NCI-H2081 (cell line): ENCODE measurements at places on chromosomes 6 and 20.

DNA sequence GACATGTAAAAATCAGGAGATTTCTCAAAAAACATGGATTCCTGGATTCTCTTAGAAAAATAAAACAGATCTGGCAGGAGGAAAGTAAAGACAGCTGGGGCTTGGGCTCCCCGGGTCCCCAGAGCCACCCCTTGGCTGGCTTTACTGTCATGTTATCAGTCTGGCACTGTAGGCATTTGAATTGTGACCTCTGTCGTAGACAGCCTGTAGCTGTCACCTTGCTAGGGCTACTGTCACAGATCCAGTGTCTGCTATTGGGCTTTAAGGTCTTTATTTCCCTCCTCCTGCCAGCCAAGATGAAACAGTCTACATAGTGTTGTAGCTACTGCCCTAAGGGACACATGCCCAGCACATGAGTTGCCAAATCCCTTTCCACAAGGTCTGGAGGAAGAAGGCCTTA is 37.5 kb downstream of the ABRACL start:
- no peak for DNase-seq

DNA sequence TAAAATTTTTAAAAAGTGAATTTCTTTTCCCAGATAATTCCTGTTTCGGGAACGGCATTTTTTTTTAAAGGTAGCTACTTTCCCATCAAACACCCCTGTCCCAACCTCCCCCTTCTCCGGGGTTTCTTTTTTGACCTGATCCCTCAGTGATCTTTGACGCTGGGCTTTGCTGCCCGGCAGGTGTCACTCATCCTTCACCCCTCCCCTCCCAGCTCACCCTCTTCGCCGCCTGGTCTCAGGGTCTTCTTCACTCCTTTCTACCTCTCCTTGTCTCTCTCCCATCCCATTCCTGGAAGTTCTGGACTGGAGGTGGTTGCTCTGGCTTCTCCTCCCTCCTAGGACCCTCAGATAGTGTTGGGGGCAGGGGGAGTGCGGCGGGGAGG is 329 bp upstream of the GPR6 start:
- no peak for DNase-seq

DNA sequence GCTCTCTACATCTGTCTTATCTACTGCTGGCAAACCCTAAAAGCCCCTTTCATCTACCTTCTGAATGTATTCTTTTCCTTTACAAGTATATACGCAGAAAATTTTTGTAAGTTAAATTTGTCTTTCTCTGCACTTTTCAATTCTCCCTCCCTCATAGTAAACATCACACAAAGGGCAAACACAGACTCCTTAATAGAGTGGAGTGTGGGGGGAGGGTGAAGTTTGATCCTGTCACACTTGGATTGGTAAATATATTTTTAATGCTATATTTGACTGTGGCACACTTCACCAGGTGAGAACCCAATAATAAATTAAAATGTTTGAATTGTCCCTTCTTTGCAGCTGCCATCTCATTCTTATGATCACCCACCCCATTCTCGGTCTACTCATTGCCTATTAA is 33.2 kb upstream of the PAQR8 start:
- peak; percentile 67 for DNase-seq

- peak; percentile 34 for DNase-seq
These were observed 132.3 kb downstream of the ISM1 start for GRCh38 chr20:13353261-13353945.

DNA sequence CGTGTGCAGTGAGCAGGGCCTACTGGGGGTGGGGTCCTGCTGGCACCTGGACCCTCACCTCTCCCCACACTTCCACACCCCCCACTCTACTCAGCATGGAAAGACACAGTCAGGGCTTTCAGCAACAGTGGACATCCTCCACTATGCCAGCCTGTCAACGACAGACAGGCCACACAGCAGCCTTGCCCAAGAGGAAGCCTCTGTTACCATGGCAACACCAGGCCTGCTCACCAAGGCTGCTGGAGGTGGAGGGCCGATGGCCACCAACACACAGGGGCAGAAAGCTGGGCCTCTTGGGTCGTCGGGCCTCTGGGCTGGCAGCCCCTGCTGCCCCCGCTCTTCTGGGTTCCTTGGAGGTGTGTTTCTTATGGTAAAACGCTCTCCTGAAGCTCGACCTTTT is 13.6 kb downstream of the BNIP5 start:
- DNase-seq = no peak

- DNase-seq = no peak
These were observed 2.0 kb downstream of the MAN1A1 start for GRCh38 chr6:119347466-119348095.
